ENCODE measurements at places on chromosomes 13 and 19.

GRCh38 chr13:98540476-98540875 is 36.4 kb downstream of the STK24 start:
- DNase-seq, result no peak
- no peak overlapping the region for H3K4me3 ChIP-seq
- H3K27ac ChIP-seq, result peak overlapping the region; percentile 62
- H3K36me3 ChIP-seq, result no peaks in the 10 kb centered on the region
- peaks cover 84% of the 10 kb centered on the region for H3K4me1 ChIP-seq
- no peaks in the 10 kb centered on the region for H3K27me3 ChIP-seq

- H3K27me3 ChIP-seq, result no peaks in the 10 kb centered on the region
- no peak overlapping the region for H3K4me3 ChIP-seq
- no peaks in the 10 kb centered on the region for H3K4me1 ChIP-seq
These were observed 803.4 kb downstream of the PCDH17 start for GRCh38 chr13:58434943-58435342.

- peaks cover 21% of the 10 kb centered on the region for H3K4me1 ChIP-seq
- H3K27me3 ChIP-seq, result no peaks in the 10 kb centered on the region
- no peak for DNase-seq
- H3K4me3 ChIP-seq, result no peak overlapping the region
These were observed 3.0 kb upstream of the ZNF444 start for GRCh38 chr19:56138069-56138468.

DNA sequence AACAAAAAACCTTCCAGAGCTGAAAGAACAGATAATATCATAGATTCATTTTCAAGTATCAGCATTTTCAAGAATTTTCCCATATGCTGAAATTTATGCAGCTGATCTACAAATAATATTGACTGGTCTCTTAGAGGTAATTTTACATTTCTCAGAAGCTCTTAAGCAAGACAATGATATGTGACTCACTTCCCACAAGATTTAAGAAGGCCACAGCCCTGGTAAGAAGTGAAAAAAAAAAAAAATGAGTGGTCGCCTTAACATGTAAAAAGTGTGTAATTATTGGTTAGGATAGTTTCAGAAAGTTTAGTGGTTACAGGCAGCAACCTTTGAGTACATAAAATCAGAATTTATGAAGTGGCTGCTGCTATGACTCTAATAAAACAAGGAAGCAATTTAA is 54.5 kb downstream of the NUFIP1 start:
- DNase-seq, result no peak
- H3K4me1 ChIP-seq, result peaks cover 48% of the 10 kb centered on the region
- H3K4me3 ChIP-seq, result no peak overlapping the region
- H3K27me3 ChIP-seq, result no peaks in the 10 kb centered on the region
- no peaks in the 10 kb centered on the region for H3K36me3 ChIP-seq

DNA sequence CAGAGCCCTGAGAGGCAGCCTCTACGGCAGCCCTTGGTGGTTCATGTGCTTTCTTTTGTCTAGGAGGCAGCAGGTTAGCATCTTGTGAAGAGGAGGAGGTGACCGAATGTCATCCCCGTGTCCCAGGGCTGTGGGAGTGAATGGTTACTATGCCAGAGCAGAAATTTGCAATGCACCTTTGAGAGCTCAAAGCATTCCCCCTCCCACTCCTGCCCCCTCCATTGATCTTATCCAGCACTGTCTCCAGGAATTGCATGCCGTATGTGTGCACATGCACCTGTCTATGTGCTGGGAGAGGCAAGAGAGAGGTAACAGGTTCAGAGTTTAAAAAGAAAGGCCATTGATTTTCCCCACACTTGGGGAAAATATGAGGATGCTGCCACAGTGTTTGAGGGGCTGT is 10.2 kb downstream of the RASL11A start:
- no peaks in the 10 kb centered on the region for H3K27me3 ChIP-seq
- no peaks in the 10 kb centered on the region for H3K36me3 ChIP-seq
- H3K27ac ChIP-seq, result no peak overlapping the region
- DNase-seq, result no peak
- no peaks in the 10 kb centered on the region for H3K4me1 ChIP-seq

- H3K27ac ChIP-seq, result no peak overlapping the region
- no peaks in the 10 kb centered on the region for H3K4me1 ChIP-seq
- H3K4me3 ChIP-seq, result no peak overlapping the region
These were observed 823.0 kb upstream of the GPC6 start for GRCh38 chr13:92403606-92404005.

- no peak overlapping the region for H3K27ac ChIP-seq
- no peaks in the 10 kb centered on the region for H3K27me3 ChIP-seq
These were observed 677.3 kb upstream of the GPC6 start for GRCh38 chr13:92549276-92549675.

DNA sequence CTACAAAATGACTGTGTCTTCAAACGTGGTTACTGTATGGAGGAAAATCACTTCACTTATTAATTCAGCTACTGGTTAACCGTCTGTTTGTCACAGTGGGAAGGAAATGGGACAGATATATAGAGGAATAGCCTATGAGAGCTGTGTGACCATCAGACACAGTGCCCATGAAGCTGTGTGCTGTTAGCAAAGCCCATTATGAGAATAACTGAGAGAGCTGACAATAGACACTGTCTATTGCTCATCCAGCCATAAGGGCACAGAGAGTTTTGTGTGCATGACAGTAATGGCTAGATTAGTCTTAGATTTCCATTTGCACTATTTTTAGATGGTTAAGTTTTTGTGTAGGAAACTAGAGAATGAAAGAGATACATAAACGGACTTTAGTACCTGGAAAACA is 64.1 kb upstream of the POSTN start:
- H3K27me3 ChIP-seq, result no peaks in the 10 kb centered on the region
- H3K27ac ChIP-seq, result no peak overlapping the region
- no peak for DNase-seq
- no peaks in the 10 kb centered on the region for H3K4me1 ChIP-seq

DNA sequence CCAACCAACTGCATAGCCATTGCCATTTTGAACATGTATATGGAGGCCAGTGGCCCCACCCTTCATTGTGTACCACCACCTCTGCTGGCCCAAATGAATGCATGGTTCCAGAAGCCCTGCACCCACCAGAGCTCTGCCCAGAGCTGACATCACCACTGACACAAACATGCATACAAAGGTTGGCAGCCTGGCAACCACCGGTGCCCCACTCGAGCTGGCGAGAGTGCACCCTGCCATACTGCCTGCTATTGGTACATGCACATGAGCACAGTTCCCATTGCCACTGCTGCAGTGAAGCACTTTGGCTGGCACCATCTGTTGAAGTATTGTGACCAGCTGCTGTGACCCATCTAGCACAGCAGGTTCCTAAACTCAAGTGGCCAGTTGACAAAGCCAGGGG is 1564.9 kb downstream of the OLFM4 start:
- H3K4me3 ChIP-seq, result no peak overlapping the region
- H3K4me1 ChIP-seq, result no peaks in the 10 kb centered on the region
- H3K36me3 ChIP-seq, result no peaks in the 10 kb centered on the region

GRCh38 chr19:7921967-7922835 is 2.1 kb downstream of the SNAPC2 start:
- no peak overlapping the region for H3K27ac ChIP-seq
- H3K27me3 ChIP-seq, result peaks cover 29% of the 10 kb centered on the region
- peaks cover 33% of the 10 kb centered on the region for H3K4me1 ChIP-seq
- H3K36me3 ChIP-seq, result peaks cover 11% of the 10 kb centered on the region

DNA sequence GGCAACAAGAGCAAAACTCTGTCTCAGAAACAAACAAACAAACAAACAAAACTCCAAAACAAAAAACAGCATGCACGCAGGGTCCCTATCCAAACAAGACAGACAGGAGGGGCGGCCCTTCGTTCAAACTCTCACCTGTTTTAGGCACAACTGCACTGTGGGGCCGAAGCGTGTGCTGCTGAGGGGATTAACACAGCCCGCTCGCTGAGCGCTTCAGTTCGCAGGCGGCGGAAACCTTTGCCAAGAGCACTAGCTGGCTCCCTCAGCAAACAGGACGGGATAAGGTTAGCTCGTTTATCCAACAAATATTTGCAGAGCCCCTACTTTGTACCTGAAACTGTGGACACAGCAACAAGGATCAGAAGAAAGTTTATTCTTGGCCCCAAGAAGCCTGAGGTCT is 1.6 kb upstream of the ADPRHL1 start:
- no peaks in the 10 kb centered on the region for H3K27me3 ChIP-seq
- peaks cover 15% of the 10 kb centered on the region for H3K4me1 ChIP-seq
- no peak overlapping the region for H3K4me3 ChIP-seq
- peaks cover 36% of the 10 kb centered on the region for H3K36me3 ChIP-seq
- no peak overlapping the region for H3K27ac ChIP-seq

DNA sequence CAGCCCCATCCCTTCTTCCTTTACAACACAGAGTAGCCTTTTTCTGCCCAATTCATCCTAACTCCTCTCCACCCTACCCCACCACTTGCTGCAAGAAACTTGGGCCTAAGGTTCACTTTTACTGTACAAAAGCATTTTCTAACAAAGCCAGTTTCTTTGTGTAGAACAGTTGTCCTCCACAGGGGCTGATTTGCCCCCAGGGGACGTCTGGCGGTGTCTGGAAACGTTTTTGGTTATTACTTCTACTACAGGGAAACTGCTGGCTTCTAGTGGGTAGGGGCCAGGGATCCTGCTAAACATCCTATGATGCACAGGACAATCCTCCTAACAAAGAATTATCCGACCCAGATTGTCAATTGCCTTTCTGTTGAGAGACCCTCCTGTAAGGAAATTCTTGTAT is 7.3 kb upstream of the LMO7 start:
- no peak for DNase-seq
- H3K27me3 ChIP-seq, result no peaks in the 10 kb centered on the region

- no peak for DNase-seq
- no peak overlapping the region for H3K27ac ChIP-seq
- H3K36me3 ChIP-seq, result no peaks in the 10 kb centered on the region
- no peak overlapping the region for H3K4me3 ChIP-seq
- no peaks in the 10 kb centered on the region for H3K4me1 ChIP-seq
These were observed 54.2 kb upstream of the ABCC4 start for GRCh38 chr13:95355494-95355893.

GRCh38 chr19:29418201-29418600 is 107.6 kb upstream of the VSTM2B start:
- no peak overlapping the region for H3K4me3 ChIP-seq
- no peaks in the 10 kb centered on the region for H3K27me3 ChIP-seq
- H3K4me1 ChIP-seq, result no peaks in the 10 kb centered on the region

GRCh38 chr13:46369506-46370277 is 17.4 kb downstream of the RUBCNL start:
- H3K36me3 ChIP-seq, result no peaks in the 10 kb centered on the region
- H3K4me1 ChIP-seq, result no peaks in the 10 kb centered on the region
- no peak overlapping the region for H3K4me3 ChIP-seq
- DNase-seq, result no peak

GRCh38 chr19:30757837-30758617 is 385.8 kb downstream of the ZNF536 start:
- H3K4me1 ChIP-seq, result peaks cover 8% of the 10 kb centered on the region
- no peak overlapping the region for H3K4me3 ChIP-seq
- no peaks in the 10 kb centered on the region for H3K36me3 ChIP-seq
- H3K27ac ChIP-seq, result no peak overlapping the region

DNA sequence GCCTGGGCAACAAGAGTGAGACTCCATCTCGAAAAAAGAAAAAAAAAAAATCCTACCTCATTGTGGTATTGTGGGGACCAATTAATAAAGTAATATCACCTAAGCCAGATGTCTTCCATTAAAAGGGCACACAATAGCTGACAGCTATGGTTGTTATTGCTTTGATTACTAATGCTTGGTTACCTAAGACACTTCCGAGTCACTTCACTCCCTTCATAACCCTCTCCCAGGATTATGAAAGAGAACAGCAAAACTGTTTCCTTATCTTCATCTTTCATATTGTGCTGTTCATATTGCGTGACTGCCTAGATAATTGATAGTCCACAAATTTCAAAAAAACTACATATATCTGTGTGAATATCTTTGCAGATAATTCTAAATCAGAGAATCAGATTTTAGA is 10.3 kb upstream of the HSPH1 start:
- no peak overlapping the region for H3K4me3 ChIP-seq
- H3K27me3 ChIP-seq, result no peaks in the 10 kb centered on the region
- no peak overlapping the region for H3K27ac ChIP-seq

- no peaks in the 10 kb centered on the region for H3K4me1 ChIP-seq
- no peak overlapping the region for H3K27ac ChIP-seq
- no peaks in the 10 kb centered on the region for H3K27me3 ChIP-seq
- H3K4me3 ChIP-seq, result no peak overlapping the region
These were observed 12.5 kb upstream of the MZF1 start for GRCh38 chr19:58585442-58586132.

DNA sequence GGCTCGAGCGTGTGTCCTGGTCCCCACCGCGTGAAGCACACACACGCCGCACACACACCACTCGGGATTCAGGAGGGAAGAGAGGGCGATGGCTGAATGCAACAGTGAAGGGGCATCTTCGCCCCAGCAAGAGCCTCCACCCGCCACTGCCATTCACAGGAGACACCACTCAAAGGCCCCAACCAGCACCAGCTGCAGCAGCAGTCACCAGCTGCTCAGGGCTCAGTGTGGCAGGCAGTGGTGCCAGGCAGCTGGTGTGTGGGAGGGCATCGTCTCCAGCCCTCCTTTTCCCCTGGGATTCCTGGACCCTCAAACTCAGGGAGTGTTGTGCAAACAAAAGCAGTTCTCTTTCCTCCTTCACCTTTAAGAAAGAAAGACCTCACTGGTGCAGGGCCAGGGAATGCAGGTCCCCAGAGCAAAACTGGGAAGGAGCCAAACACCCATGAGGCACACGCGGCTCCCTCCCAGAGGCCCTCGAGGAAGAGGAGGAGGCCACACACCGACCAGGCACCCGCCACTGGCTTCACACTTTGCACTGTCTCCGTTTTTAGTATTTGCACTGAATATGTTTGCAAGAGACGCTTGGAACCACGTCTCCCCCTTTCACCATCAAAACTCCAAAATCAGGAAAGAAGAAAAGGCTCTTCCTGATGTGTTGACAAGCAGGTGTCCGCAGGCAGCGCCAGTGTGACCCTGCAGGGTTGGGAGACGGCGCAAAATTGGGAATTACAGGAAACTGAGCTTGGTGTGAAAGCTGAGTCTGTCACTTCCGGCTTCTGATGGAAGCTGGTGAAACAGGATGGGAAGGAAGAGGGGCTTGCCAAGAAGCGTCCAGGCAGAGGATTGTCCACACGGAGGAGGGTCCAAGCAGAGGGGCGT is 26.4 kb upstream of the F7 start:
- no peak overlapping the region for H3K4me3 ChIP-seq
- H3K27ac ChIP-seq, result no peak overlapping the region
- H3K4me1 ChIP-seq, result peaks cover 9% of the 10 kb centered on the region

GRCh38 chr19:29364224-29364726 is 151.3 kb upstream of the UQCRFS1 start:
- no peak overlapping the region for H3K27ac ChIP-seq
- H3K36me3 ChIP-seq, result no peaks in the 10 kb centered on the region
- no peaks in the 10 kb centered on the region for H3K4me1 ChIP-seq

DNA sequence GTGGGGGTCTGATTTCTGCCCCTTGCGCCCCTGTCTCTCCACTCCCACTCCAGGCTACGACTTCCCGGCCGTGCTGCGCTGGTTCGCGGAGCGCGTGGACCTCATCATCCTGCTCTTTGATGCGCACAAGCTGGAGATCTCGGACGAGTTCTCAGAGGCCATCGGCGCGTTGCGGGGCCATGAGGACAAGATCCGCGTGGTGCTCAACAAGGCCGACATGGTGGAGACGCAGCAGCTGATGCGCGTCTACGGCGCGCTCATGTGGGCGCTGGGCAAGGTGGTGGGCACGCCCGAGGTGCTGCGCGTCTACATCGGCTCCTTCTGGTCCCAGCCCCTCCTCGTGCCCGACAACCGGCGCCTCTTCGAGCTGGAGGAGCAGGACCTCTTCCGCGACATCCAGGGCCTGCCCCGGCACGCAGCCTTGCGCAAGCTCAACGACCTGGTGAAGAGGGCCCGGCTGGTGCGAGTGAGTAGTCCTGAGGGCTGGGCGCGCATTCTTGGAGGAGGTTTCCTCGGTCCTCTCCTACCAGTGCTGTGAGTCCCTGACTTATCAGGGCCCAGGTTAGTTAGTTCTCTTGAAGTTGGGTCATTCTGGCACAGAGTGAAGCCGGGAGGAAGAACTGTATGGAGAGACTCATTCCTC is 12.7 kb downstream of the EHD2 start:
- no peaks in the 10 kb centered on the region for H3K36me3 ChIP-seq
- H3K27me3 ChIP-seq, result no peaks in the 10 kb centered on the region
- no peak for DNase-seq
- peaks cover 27% of the 10 kb centered on the region for H3K4me1 ChIP-seq
- peak overlapping the region; percentile 9 for H3K27ac ChIP-seq

All from gastrocnemius medialis (tissue), 4 donors.